Fibroblast of upper back skin (primary cell): ENCODE measurements at places on chromosomes 5 and 9.

GRCh38 chr5:122192497-122193496, 63.5 kb downstream of the ZNF474 start:
- peak; percentile 78 for DNase-seq

DNA sequence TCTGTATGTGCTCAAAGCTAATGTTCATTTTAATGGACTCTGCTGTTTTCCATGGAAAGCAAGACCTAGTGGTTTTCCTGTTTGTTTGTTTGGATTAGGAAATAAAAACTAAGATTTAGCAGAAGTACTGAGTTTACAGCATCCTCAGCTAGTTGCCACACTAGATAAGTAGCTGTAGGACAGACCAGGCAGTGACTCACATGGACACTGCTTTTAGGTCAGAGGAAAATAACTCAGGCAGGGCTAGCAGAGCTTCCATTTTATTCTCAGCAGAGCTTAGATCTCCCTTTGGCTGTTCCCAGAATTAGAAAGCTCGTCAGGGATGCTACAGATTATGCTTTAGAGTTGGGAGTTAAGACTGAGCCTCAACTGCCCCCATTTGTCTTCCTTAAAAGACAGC, 204.4 kb downstream of the SH3GL2 start:
- no peak for DNase-seq

GRCh38 chr5:30959238-30959637, 234.2 kb upstream of the CDH6 start:
- DNase-seq: peak; percentile 0

DNA sequence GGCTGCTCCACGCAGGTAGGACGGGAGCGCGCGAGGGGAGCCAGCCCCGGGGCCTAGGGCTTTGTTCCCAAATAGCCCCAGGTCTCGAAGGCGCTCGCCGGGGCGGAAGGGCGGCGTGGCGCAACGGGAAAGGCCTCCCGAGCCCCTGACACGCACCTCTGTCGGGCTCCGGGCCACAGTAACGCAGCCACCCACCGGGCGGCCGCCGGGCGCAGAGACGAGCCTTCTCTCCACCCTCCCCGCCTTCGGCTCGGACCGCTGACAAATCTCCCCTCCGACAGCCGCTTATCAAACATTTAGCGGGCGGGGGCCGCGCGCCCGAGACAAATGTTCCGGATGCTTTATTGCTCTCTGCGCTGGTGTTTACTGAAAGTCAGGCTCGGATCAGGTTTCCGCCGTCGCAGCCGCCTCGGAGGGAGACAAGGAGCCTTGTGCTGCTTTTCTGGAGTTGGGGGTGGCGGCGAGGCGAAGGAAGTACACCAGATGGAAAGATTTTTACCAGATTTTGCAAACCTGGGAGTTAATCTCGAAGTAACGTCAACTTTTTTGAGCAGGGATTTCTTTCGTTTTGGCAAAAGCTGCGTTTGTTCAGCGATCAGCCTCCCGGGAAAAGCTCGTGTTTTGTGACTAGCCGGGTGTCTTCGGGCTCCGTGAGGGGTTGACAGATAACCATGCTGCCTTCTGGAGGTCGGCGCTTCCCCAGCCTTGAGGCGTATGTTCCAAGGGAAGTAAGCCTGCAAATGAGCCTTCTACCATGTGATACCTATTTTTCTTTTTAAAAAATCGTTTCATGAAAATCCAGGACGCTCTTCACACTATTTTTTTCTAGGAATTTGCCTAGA, 950 bp downstream of the RGMB start:
- peak; percentile 64 for DNase-seq

DNA sequence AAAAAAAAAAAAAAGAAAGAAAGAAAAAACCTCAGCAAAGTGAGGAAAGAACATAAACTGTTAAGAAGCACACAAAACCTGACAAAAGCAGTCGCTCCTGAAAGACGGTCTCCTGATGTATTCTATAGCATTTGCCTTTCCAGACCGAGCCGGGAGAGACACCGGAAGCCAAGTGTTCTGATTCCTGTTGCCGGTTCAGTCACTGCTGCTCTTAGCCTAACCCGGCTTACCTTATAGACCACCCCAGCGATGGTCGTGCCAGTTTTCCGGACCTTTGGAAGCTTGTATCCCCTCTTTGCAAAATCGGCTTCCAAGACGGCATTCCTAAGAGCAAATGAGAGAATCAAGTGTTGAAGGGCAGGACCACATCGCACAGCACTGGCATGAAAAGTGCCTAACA, 630 bp downstream of the PSMB7 start:
- no peak for DNase-seq

GRCh38 chr5:4797445-4797844, 342.7 kb upstream of the ADAMTS16 start:
- DNase-seq: no peak

DNA sequence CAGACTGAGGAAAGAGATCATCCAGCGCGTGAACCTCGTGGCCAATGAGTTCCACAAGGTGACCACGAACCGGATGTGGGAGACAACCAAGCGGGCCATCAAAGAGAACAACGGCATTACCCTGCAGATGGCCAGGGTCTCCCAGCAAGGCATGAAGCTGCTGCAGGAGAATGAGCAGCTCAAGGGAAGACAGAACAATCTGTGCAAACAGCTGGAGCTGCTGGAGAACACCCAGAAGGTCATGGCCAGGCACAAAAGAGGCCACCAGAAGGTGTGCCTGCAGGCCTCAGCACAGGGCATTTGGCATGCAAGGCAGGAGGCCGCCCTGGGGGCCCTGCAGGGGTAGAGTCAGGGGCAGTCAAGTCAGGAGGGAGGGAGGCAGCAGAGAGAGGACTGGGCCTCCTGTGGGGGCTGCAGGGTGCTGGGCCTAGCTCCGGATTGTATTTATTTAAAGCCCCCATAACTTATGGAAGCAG, 4.2 kb downstream of the PTRH1 start:
- DNase-seq: no peak

- peak; percentile 15 for DNase-seq
Measured at GRCh38 chr5:180718810-180719453, 20.9 kb downstream of the OR2Y1 start.

GRCh38 chr5:138352071-138352721, at the start of gene KDM3B:
Gene KDM3B (plus strand): TSS chr5:138352685. CDS start chr5:138352796, 111 bp downstream.
- DNase-seq: peak; percentile 79

DNA sequence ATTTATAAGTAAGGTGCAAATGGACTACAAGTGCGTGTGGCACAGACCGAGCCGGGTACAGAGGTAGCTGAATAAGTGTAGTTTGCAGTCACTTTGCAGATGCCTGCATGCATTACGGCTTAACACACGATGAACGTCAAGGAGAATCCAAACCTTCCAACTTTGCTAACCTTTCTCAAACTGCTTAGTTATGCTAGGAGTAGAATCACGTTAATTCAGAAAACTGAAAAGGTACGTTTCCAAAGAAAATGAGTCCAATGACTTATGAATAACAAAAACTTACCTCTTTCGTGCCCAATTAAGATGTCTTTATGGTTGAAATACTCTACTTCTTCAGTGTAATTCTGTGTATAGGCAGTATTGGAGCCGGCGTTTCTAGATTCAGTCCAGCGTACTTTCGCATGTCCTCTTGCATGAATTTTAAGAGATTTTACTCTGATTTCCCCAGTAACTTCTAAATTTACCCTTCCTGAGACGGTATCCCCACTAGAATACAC, 539 bp downstream of the ARRDC3 start:
- DNase-seq: peak; percentile 18

DNA sequence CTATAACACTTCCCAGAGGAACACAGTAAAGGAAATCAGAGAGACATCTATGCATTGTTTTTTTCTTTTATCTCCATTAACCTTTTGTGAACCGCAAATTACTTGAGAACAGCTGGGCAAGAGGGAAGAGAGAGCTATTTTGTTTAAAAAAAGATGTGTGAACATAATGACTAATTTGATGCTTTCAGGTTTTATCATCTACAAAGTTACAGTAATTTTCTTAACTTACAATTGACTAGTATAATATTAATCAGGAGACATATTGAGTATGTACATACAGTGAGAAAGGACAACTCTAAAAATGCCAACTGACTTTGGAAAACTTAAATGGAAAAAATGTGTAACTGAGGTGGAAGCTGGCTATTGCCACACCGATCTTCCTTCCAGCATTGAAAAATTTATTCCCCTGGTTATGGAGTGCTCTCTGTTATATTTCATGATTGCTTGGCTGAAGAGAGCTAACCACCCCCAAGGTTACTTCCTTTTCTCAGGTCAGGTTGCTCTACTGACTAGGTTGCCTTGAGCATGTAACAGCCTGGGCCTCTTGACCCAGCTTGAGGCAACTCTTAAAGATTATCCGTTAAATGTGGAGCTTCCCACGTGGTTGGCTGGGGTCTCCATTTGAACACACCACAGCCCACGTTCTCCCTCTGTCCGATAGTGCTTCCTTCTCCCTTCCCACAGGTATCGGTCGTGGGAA, 62.6 kb upstream of the C6 start:
- no peak for DNase-seq

- DNase-seq: no peak
Measured at GRCh38 chr5:124210111-124210910, 536.1 kb downstream of the ZNF608 start.

DNA sequence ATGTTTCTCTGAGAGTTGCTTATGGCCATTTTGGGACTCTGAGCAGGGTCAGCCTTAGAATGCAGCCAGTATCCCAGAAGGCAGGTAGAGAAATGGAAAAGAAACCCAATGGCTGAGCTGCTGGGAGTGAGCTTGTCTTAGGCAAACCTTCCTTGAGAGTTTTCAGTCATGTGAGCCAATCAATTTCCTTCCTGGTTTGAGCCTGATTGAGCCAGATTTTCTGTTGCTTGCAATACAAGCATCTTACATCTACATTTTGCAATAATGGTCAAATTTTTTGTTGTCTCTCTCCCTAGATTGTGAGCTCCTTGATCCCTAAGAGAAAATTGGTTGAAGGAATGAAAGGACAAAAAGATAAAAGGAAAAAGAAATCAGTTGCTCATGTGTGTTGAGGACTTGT, 155.3 kb downstream of the SNX18 start:
- no peak for DNase-seq

DNA sequence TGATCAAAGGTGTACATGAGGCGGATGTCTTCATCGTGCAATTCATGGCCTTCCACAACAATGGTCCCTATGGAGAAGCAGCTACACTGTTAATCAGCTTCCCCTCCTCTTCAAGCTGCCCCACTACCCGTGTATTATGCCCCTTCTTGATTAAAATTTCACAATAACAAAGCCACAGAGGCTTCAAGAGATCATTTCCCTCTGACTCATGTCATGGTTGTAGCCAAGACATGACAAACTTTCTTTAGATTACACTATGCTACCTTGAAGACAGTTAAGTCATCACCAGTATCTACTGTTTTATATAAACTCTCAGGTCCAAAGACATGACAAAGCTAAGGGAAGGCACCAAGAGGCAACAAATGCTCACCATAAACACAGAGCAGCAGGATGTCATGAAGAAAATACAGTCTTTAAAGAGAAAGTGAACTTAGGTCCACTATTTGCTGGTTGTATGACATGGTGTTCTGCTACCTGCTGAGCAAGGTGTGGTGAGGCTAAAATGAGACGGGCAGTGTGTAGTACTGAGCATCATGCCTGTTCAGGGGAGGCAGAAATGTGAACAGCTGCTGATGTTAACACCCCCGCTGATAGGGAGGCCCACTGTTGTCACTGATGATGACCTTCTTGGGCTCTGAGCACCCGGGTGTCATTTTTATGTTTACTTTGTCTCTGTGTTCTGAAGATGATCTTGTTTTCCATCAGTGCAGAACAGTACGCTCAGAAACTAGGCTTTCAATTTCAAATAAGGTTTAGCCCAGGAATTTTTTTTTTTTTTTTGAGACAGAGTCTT, 48.3 kb downstream of the IARS1 start:
- DNase-seq: peak; percentile 80

DNA sequence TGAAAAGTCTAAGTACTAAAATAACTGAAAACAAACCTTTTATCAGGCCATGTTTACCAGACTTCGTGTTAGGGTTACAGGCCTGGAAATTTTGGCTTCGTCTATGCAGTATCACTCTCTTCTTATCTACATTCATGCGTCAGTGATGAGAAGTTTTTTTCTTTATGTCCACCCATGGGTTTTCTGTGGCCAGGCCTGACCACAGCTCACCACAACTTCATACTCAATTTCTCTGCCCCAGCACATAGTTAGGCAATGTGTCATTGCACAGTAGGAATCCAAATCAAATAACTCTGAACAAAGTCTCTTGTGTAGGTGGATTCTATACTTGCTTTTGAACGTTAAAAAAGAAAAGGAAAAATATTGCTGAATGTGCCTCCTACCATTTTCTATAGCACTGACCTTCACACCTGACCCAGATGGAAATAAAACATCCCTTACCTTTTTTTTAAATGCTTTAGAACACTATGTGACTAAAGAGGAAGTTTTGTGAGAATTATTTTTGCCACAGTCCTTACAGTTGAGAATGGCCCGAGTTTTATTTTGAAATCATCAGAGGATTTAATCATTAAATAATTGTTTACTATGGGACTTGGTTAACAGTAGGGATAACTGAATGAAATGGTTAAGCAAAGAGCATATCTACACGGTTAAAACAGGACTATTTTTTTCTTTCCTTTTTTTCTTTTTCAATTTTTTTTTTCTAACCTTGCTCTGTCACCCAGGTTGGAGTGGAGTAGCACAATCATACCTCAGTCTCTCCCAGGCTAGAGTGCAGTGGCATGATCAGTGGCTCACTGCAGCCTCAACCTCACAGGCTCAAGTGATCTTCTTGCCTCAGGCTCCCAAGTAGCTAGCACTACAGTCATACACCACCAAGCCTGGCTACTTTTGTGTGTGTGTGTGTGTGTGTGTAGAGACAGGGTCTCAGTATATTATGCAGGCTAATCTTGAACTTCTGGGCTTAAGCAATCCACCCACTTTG, 1247.0 kb upstream of the ACO1 start:
- DNase-seq: peak; percentile 93
